ENCODE measurements at places on chromosomes 1 and 21. TPM values are rescaled to one million over a fixed set of nuclear protein-coding genes. Genes with fewer than 3 reads are reported as not detected.

DNA sequence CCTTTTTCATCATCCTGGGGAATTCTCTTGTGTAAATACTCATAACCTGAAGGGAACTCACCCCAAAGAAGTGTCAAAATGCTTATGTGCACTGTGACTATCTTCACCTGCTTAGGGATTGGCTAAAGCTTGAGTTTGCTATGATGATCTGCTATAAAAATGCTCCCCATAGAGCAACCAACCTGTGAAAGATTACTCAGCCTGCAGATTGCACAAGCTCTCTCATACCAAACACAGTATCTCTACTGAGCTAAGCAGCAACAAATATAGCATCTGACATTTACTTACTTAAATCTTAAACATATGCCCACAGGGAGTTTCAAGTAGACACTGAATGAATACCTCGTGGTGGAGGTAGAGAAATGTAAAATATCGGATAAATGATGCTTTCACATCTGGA is 725.8 kb downstream of the MRPL39 start:
- no peak for DNase-seq
- H3K4me1 ChIP-seq: no peaks in the 10 kb centered on the region
- H3K27me3 ChIP-seq: no peaks in the 10 kb centered on the region
- H3K36me3 ChIP-seq: no peaks in the 10 kb centered on the region
- no peak overlapping the region for H3K4me3 ChIP-seq
- H3K27ac ChIP-seq: no peak overlapping the region

DNA sequence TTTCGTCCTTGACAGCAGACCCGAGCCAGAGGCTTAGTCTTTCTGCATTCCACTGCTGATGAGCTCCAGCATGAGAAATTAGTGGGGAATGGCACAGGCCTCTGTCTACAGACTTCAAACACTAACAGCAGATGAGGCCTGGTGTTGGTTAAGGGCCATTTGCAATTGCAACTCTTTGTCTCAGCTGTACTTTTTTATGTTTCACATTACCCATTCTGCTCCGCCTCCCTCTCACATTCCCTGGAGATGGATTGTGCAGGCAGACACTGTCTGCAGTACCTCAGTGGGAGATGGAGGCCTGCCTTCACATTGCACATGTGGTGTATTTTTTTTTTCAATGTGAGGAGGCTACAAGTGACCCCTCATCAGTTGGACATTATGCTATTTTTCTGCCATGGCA is 370.2 kb downstream of the DUSP10 start:
- H3K4me3 ChIP-seq: no peak overlapping the region
- no peak overlapping the region for H3K27ac ChIP-seq
- H3K36me3 ChIP-seq: no peaks in the 10 kb centered on the region
- H3K4me1 ChIP-seq: no peaks in the 10 kb centered on the region
- H3K27me3 ChIP-seq: no peaks in the 10 kb centered on the region
- DNase-seq: no peak

- no peaks in the 10 kb centered on the region for H3K36me3 ChIP-seq
- H3K4me1 ChIP-seq: no peaks in the 10 kb centered on the region
- H3K4me3 ChIP-seq: no peak overlapping the region
- no peak overlapping the region for H3K27ac ChIP-seq
- DNase-seq: no peak
Measured at GRCh38 chr1:240860023-240860422, 248.1 kb upstream of the GREM2 start.

GRCh38 chr1:42877380-42877779 is 31.0 kb downstream of the ZNF691 start:
- H3K4me1 ChIP-seq: no peaks in the 10 kb centered on the region
- H3K36me3 ChIP-seq: no peaks in the 10 kb centered on the region
- H3K27me3 ChIP-seq: peaks cover 6% of the 10 kb centered on the region
- no peak for DNase-seq
- no peak overlapping the region for H3K27ac ChIP-seq
- H3K4me3 ChIP-seq: no peak overlapping the region

- H3K27me3 ChIP-seq: no peaks in the 10 kb centered on the region
- no peak overlapping the region for H3K4me3 ChIP-seq
- DNase-seq: no peak
- no peaks in the 10 kb centered on the region for H3K4me1 ChIP-seq
Measured at GRCh38 chr1:185080422-185080821, 35.1 kb downstream of the RNF2 start.

GRCh38 chr1:64906447-64906846 is 59.9 kb downstream of the JAK1 start:
- H3K27ac ChIP-seq: no peak overlapping the region
- H3K36me3 ChIP-seq: no peaks in the 10 kb centered on the region
- H3K4me3 ChIP-seq: no peak overlapping the region

DNA sequence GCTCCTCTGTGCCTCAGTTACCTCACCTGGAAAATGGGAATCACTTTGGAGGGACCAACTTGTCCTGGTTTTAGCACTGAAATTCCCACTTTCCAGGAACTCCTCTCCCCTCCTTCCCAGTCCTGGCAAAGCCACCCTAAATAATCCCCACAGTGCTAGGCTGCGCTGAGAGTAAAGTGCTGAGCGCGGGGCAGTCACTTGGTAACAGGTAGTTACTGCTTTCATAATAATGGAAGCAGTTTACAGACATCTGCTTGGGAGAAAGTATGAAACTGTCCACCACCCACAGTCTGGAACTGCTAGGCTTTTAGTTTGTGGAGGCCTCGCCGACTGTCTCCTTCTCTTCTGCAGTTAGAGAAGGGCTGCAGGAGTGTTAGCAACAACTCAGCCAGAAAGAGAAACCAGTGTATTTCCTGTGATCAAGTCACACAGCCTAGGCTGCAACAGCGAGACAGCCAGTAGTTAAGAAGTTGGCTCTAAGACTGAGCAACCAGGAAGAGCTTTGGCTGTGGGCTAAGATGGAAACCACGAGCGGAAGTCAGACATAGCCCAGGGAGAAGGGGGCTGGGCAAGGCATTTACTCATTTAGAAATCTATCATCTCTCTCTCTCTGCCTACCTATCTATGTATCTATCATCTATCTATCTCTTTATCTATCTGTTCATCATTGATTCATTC is 30.8 kb upstream of the ABCG1 start:
- H3K27me3 ChIP-seq: no peaks in the 10 kb centered on the region
- no peak overlapping the region for H3K4me3 ChIP-seq
- no peaks in the 10 kb centered on the region for H3K36me3 ChIP-seq
- peaks cover 16% of the 10 kb centered on the region for H3K4me1 ChIP-seq
- H3K27ac ChIP-seq: peak overlapping the region; percentile 94

DNA sequence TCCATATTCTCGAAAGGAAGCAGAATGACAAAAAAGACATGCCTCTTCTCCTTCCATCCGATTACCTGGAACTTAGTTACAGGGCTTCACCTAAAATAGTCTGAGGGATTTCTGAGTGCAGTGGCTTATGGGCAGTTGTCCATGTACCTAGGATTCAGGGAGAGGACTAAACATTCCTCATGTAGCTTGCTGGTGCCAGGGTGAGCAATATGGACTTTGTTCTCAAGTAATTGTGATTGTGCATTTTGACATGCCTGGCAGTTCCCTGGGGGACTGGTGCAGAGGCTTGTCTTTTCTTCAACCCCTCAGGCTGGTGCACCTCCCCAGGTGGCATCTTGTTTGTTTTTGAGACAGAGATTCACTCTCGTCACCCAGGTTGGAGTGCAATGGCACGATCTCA is 6.1 kb upstream of the PSEN2 start:
- H3K4me3 ChIP-seq: no peak overlapping the region
- no peaks in the 10 kb centered on the region for H3K27me3 ChIP-seq
- no peak overlapping the region for H3K27ac ChIP-seq
- H3K36me3 ChIP-seq: no peaks in the 10 kb centered on the region
- no peak for DNase-seq

KCNJ9 gene
- polyA plus RNA-seq: not detected

DDR2 gene
- 9.3 TPM for polyA plus RNA-seq

ZBTB37 gene
- polyA plus RNA-seq: 0.55 TPM

CELSR2 gene
- polyA plus RNA-seq: 0.93 TPM
